ENCODE measurements at places on chromosomes 2 and 18.

GRCh38 chr2:88680266-88680902 lies 11.1 kb upstream of the RPIA start:
- DNase-seq: no peak

- no peak for DNase-seq
Observed at GRCh38 chr18:27136208-27136535, 48.9 kb downstream of the CHST9 start.

DNA sequence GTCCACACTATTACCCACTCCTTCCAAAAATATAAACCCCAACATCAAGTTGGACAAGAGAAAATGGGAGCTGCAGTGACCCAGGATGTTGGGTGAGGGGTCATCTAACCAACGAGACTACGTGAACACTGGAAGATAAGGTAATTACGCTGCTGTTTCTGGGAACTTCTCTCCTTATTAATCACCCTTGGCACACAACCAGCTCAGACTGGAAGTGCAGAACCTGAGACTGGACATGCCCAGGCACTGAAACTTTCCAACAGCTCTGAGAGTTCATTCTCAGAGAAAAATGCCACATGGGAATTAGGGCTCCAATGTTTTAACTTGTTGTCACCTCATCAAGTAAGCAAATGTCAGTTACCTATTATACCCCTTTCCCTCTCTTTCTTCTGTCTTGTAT lies 135.3 kb downstream of the CCDC148 start:
- no peak for DNase-seq

DNA sequence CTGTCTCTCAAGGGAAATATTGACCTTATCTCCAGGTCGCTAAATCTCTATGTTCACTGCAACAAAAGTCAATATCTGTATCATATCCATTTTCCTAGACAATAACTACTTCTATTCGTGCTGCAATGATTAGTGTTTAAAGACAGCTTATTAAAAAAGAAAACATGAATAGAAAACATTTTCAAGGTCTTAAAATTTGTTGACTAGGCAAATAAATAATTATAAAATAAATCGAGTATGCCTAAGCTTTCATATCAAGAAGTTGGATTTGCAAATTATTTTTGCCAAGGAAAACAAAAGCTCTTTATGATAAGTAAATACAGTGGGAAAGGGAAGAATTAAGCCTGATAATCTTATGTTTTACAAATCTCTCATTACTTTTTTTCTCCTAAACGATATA lies 428.5 kb downstream of the NUP35 start:
- DNase-seq: no peak

DNA sequence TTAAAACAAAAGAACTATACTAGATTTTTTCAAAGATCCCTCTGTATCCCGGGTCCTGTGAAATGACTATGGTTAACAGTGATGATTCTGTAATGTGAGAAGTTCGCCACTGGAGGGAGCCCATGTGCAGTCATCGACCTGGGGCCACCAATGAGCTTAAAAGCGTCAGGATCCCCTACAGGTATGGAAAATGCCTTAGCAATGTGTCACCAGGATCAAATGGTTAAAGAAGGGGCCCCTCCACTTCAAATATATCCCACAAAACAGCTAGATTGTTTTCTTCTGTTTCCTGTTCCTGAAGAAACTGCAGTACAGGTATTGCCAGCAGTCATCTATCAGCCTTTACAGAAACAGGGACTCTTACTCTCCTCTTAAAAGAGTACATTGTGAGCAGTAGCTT lies 15.3 kb downstream of the CHRNA1 start:
- peak; percentile 39 for DNase-seq

- no peak for DNase-seq
Observed at GRCh38 chr2:238742664-238743063, 105.2 kb upstream of the TWIST2 start.

DNA sequence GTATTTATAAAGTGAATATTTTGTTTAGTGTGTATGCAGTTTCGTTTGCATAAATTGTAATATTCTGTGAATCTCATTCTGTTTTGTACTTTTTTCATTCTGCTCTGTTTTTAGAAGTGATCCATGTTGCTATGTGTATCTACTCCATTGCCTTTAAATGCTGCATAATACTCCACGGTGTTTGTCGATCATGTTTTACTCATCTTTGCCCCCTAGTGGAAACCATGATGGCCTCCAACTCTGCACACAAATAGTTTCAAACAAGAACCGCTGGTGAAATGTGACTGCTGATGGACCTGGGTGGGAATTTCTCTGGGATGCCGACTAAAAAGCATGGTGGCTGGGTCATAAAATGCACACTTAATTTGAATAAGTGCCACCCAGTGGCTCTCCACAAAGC lies 32.0 kb upstream of the SKOR2 start:
- no peak for DNase-seq

DNA sequence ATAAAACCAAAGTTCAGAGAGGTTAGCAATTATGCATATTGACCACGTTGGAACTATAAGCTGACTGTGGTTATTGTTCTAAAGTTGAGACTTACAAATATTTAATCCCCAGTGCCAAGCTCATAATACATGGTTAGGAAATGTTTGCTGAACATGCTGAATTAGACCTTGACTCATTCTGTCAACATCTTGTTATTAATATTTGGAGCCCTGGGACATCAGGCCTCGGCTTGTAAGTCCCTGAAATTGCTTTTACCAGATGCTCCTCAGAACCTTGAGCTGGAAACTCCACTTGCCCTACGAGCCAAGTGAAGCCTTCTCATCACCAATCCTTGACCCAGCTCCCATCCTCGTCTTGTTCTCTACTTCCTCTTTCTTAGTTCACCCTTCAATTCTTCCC lies 21.2 kb downstream of the DYNAP start:
- no peak for DNase-seq

GRCh38 chr18:51051105-51051712 lies 21.2 kb downstream of the SMAD4 start:
- DNase-seq: no peak

GRCh38 chr2:198691236-198691635 lies 766.5 kb downstream of the SATB2 start:
- no peak for DNase-seq

GRCh38 chr2:206241736-206242135 lies 32.7 kb upstream of the ZDBF2 start:
- no peak for DNase-seq

- no peak for DNase-seq
Observed at GRCh38 chr2:235165631-235166030, 213.8 kb downstream of the SH3BP4 start.

DNA sequence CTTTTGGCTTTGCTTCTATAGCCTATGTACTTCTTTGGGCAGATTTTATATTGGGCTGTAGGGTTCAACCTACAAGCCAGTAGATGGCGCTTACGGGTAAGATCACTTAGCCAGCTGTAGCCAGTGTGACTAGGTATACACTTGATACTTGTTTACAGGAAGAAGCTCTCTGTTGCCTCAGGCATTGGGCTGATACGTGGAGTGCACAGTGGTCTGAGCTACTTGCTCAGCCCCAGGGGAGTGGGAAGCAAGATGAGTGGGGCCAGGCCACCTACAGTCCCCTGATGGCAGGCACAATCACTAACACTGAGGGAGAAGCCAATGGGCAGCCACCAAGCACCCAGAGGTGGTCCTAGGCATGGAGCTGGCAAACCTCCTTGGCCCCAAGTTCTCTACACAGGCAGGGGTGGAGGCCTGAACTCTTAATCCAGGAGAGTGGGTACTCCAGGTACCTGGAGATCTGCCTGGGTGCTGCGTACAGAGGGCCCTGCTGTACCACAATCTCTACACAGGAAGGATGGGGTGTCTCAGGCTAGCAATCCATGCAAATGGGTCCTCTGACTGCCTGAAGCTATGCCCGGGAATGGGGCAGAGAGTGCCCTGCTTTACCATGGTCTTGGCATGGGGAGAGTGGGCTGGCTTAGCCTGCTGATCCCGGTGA lies 122.2 kb downstream of the NCOA1 start:
- DNase-seq: no peak

- DNase-seq: no peak
Observed at GRCh38 chr2:105409717-105410116, 10.9 kb upstream of the FHL2 start.

DNA sequence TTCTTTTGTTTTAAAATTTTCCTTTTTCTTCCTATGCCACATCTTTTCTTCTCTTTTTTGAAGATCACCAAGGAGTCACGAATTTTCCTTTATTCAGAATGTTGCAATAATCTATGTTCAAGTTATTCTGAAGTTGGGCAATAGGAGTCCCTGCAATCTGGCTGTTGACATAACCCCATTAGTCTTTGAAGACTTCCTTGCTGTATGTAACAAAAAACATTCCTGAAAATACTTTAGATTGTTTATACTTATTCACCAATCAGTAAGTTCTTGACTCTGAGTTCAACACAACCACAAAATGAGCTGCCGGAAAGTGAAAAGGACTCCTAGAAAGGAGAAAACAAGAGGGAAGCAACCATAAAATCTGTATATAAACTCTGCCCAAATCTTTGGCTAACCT lies 62.8 kb downstream of the TMEM237 start:
- DNase-seq: no peak

- DNase-seq: no peak
Observed at GRCh38 chr2:43082111-43082894, 144.1 kb downstream of the ZFP36L2 start.

GRCh38 chr2:235940330-235940729 lies 227.9 kb downstream of the GBX2 start:
- DNase-seq: no peak

- DNase-seq: no peak
Observed at GRCh38 chr2:100909534-100910081, 89.7 kb downstream of the NPAS2 start.

GRCh38 chr2:26595146-26595545 lies 46.0 kb downstream of the CIB4 start:
- DNase-seq: no peak

GRCh38 chr2:149221898-149222297 lies 108.5 kb upstream of the LYPD6 start:
- DNase-seq: no peak

DNA sequence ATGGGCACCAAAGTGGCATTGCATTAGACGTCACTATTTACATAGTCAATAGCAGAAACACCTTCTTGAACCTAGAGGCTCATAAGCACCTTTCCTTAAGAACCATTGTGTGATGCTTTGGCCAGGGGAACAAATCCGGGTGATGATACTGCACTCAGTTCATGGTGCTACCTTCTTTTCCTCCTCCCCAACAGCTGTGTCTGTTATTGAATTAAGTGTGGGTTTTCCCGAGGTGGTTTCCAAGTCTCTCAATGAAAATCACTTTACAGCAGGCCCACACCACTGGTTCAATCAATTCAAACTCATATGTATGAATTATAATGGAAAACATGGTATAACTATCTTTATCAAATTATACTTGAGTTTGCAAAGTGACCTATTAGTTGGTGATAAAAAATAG lies 9.3 kb upstream of the EFEMP1 start:
- no peak for DNase-seq

DNA sequence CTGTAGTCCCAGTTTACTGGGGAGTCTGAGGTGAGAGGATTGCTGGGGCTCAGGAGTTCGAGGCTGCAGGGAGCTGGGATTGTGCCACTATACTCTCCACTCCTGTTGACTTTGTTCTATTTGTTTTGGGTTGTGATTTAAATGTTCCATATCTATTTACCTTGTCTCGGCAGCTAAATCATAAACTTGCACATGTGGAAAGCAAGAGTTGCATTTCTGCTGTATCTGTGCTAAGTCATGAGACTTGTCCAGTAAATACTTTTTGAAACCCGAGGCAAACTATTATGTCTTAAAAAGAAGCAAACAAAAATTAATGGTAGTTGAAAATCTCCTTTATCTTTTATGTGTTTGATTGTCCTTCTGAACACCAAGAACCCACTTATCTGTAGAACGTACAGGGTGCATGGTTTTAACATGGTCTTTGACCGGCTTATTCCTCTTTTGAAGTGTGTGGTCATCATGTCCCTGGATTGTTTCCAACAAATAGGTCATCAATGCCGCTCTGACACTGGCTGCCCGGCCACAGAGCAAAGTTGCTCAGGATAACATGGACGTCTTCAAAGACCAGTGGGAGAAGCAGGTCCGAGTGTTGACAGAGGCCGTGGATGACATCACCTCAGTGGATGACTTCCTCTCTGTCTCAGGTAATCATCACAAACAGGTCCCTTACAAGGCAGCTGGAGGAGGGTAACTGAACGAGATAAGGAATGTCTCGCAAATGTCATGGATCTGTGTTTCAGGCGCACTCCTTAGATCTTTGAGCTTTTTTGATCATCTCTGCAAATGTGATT lies 241.1 kb upstream of the LRRTM1 start:
- no peak for DNase-seq

DNA sequence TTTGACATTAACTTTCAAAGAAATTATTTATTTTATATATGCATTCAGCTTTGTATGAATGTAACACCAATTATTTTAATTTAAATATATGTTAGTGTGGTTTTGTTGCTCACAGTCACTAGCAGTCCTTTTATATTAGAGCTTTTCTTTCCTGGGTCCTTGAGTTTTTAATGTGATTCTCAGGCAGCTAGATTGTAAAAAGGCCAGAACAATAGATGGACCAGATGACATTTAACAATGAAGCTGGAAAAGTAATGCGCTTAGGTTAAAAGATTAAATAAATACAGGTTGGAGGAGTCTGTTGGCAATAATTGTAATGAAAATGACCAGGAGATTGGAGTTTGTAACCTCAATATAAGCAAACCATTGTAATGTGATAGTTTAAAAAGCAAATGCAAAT lies 171.1 kb downstream of the FTCDNL1 start:
- no peak for DNase-seq

DNA sequence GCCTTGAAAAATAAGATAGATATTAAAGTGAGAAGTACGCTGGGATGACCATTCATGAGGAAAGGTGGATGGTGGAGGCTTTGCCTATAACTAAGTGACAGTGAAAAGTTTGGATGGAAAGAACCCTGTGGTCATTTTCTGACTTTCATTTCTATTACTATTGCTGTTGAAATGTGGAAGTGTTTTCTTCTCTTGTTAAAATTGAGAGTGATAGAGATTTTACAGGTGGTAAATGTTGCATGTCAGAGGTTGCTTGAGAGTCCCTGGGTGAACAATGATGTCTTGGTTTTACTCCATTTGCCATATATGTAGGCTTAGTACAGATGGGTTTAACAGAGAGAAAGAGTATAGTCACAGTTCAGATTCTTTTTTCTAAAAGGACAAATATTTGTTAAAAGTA lies 18.4 kb downstream of the NCOA1 start:
- no peak for DNase-seq

DNA sequence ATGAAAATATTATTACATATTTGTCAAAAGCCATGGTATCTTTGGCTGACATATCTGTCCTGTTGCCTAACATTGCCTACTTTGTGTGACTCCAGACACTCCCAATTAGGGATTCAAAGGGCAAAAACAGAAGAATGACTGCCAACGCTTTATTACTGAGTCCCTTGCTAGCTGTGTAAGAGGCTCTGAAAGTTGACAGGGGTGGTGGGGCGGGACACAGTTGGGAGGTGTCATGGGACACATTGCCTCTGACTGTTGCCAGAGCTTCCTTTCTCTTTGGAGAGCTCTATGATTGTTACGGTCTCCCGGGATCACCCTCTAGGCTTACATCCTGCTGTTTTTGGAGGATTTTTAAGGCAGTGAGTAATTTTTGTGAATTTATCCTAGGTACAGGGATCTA lies 249.6 kb upstream of the ACVR2A start:
- DNase-seq: no peak

DNA sequence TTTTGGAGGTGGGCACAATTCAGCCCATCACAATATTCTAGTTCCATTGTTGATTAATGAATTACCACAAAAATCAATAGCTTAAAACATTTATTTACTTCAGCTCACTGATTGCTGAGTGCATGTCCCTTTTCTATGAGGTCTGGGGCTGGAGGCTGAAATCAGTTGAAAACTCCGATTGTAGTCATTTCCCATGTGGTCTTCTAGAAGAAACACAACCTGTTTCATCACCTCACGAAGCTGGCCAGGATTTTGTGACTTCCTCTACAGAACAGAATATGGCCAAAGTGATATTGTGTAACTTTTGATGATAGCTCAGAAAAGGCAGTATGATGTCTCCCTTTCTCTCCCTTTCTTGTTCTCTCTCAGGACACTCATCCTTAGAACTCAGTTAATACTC lies 44.1 kb upstream of the CYRIA start:
- DNase-seq: no peak
